Activated CD8-positive, alpha-beta memory T cell treated with anti-CD3 and anti-CD28 coated beads for 4 hours (primary cell): ENCODE measurements at places on chromosomes 12 and 14.

DNA sequence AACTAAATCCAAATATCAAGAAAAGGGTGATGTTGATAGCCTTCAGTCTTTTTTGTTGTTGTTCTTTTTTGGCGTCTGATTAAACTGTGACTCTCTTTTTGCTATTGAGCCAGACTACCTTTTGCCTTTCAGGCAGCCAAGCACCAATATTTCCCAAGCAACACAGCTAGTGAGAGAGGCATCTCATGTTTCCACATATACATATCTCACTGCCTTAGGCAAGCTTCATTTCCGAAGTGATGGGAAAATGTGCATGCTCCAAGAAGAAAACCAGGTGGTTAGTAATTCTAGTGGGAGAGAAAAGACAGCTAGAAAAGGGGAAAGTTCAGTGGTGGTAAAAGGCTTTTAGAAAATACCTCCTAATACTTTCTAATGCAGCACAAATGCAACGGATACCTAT is 277.7 kb downstream of the TMTC2 start:
- DNase-seq = no peak

- no peak for DNase-seq
These were observed 35.7 kb downstream of the HNRNPC start for GRCh38 chr14:21233457-21234076.

GRCh38 chr12:121145221-121145620 is 12.5 kb downstream of the P2RX7 start:
- no peak for DNase-seq

GRCh38 chr12:94595152-94595551 is 55.2 kb downstream of the TMCC3 start:
- no peak for DNase-seq

DNA sequence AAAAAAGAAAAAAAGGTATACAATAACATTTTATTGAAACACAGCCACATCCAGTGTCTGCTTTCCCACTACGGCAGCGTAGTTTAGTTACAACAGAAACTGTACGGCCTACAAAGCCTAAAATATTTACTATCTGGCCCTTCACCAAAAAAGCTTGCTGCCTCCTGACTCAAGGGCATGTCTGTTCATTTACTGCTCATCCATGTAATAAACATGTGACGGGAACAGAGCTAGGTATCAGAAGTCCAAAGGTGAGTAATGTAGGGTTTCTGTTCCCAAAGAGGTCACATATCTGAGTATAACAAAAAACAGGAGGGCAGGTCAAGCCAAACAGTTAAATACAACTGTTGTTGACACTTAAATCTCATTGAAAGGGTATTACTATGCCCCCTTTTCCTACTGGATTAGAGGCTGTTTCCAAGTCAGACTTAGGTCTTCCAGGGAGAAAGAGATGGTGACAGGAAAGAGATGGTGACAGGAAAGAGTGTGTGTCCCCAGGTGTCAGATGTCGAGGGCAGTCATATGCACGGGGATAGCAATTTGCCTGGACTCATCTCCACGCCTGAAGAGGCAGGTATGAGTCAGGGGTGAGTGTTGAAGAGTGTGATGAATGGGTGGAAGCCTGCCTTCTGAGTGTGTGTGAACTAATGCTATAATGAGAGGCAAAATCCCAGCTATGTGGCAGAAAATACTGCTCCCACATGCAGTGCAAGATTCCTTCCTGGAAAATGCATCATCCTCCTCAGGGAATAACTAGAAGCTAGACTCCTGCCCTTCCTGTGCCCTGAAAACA is 77.7 kb downstream of the MAP3K9 start:
- no peak for DNase-seq

- DNase-seq = no peak
These were observed 27.4 kb downstream of the GALNT16 start for GRCh38 chr14:69287098-69288010.

DNA sequence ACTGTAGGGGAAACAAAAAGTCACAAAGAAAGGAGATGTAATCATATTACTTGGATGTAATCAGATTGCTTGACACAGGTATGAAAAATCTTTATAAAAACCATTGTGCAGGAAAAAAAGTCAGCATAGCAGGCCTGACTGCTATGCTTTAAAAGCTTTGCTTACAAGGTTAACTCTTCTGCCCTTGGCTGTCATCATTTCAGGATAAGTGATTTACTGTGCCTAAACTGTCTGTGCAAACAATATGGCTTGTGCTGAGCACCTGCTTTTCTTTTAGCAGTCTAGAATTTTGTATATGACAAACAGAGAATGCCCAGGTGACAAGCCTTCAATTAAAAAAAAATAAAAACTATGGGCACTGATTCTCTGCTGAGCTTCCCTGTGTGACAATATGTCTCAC is 63.8 kb upstream of the PLEKHG7 start:
- DNase-seq = no peak

- no peak for DNase-seq
These were observed 376.6 kb downstream of the ADGRD1 start for GRCh38 chr12:131330106-131330815.

- DNase-seq = no peak
These were observed 754 bp downstream of the KRT18 start for GRCh38 chr12:52949413-52950331.

DNA sequence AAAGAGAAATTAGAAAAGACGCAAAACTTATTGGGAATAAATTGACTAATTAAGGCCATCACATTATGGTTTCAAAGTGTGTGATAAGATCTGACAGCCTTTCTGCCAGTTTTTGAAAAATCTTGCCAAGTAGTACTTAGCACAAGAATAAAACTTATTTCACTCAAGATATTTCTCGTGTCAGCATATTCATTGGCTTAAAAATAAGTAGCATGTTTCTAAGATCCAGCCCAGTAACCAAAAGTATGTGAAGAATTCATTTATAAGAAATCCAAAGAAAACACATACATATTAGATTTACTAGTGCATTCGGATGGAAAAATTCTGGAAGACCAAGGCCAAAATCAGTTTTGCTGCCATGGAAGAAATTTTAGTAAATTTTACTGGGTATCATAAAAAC is 1135.0 kb downstream of the GALC start:
- no peak for DNase-seq

- DNase-seq = no peak
These were observed 17.5 kb downstream of the PNMA1 start for GRCh38 chr14:73696466-73697400.

- peak; percentile 73 for DNase-seq
These were observed 135.8 kb downstream of the MON2 start for GRCh38 chr12:62602255-62603060.

DNA sequence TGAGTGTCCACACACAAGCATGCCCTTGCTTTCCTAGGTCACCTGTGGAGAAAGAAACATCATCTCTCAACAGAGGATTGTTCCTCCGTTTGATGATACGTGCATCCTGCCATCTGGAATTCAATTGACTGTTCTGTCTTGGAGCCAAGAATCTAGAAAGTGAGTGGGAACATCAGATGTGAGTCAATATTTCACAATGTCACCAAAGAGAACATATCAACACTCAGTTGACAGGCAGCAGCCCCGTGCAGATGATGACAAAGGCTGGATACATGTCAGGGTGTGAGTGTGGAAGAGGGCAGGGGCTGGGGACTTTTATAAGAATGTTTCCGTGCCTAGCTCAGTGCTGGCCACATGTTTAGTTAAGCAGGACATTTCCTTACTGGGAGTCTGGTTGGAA is 76.1 kb downstream of the TBC1D30 start:
- no peak for DNase-seq

DNA sequence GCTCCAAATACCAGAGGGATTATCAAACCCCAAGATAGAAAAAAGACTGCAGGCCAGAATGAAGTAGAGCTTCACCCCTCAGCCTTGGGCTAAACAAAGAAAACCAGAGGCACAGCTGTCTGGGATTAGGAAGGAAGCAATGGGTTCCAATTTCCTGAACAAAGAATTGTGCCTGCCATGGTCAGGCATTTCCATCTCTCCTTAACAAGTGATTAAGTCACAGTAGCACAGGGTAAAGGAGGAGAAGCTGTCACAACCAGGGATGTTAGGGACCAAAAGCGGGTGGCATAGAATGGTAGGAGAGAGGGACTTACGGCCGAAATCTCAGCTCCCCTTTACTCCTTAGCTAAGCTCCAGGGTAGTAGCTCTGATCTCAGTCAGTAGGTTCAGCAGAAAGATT is 33.9 kb downstream of the SPTLC2 start:
- no peak for DNase-seq

- no peak for DNase-seq
These were observed 3.1 kb downstream of the NUMB start for GRCh38 chr14:73455294-73455693.

DNA sequence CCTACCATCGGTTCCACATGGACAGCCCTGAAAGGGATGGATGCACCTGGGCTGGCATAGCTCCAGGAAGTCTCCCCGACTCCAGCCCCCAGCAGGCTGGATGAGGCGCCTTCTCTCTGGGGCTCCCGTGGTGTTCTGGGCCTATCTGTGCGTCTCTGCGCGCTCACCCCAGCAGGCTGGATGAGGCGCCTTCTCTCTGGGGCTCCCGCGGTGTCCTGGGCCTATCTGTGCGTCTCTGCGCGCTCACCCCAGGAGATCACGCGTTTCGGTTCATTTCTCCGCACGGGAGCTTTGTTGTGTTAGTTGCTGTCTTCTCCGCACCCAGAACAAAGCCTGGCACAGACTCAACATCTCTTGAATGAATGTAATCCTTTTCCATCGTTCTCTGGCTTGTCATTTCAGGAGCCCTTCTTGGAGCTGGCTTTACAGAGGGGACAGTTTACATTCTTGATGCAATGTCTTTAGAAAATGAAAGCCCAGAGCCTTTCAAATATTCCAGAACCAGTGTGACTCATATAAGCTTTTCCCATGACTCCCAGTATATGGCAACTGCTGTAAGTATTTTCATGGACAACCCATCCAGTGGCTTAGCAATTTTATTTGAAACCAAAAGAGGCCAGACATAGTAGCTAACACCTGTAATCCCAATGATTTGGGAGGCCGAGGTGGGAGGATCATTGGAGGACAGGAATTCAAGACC is 40.3 kb downstream of the CFAP251 start:
- no peak for DNase-seq

GRCh38 chr14:106060276-106060975 is 534.0 kb downstream of the TMEM121 start:
- DNase-seq = no peak

- no peak for DNase-seq
These were observed 7.1 kb upstream of the MYH6 start for GRCh38 chr14:23414906-23415820.

DNA sequence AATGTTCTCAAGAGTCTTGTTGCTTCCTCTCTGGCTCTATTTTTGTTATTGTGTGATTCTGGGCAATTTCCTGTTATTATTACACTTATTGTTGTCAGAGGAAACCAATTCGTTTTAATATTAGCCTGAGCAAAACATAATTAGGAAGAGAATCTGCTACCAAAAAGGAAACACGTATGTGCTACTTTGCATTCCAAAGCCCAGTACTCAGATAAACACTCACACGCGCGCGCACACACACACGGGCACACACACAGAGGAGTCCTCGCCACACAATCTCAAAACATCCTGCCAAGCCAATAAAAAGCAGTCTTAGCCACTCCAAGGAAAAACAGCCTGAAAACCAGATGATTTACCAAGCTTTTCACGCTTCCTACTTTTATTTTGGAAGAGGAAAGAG is 400.7 kb downstream of the NUAK1 start:
- no peak for DNase-seq

DNA sequence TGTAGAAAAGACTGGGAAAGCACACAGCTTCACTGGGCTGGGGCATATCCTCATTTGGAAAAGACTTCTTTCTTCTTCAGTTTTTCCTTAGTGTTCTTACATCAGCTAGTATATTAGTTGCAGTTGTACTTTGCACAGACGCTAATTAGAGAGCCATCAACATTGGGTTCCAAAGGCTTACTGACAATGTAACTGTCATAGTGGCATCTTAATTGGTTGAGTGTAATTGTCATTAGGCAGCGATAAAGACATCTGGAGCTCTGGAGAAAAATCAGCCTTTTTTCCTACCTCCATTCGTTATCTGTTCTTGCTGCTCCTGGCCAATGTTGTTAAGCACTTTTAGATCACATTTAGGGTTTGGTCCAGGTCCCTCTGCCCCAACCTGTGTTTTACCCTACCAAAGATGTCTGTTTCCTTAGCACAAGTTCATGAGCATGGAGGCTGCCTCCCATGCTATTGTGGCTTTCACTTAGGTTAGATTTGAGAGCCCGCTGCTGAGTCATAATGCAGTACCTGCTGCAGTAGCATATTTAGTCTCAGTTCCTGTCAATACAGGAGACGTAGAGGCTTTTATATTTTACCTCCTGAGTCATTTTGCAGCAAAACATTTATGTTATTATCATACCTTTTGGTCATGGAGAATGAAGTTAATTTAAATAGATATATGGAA is 49.2 kb downstream of the FBXW8 start:
- DNase-seq = no peak

DNA sequence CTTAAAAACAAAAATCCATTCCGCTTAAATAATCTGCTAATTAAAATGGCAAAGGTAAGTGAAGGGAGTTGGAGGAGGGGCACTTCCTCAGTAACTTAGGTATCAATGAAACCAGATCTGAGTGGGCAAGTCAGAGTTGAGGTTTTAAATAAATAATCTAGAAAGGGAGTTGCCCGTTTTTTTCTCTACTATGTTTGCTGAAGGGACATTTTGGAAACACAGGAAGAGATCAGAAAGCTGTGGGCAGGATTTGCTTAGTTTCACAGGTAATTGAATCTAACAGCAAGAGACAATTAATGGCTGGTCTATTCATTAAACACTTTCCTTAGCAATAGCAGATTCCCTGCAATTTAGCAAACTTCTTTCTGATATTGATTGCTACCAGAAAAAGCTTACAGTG is 186.0 kb upstream of the ABCD2 start:
- DNase-seq = no peak

DNA sequence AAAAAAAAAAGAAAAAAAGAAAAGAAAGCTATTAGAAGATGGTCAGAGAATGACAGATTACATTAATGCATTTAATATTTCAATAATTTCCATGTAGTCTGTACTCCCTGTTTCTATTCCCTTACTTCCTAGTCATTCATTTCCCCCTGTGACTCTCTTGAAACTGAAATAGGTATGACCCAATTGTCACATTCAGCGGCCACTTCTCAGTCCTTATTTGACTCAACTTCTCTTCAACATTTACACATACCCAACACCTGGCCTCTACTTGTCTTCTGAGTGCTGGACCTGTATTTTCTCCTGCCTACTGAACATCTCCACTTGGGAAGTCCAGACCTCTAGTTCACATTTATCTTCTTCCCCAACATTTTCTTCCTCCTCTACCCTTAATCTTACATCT is 7.2 kb downstream of the EEA1 start:
- DNase-seq = no peak

DNA sequence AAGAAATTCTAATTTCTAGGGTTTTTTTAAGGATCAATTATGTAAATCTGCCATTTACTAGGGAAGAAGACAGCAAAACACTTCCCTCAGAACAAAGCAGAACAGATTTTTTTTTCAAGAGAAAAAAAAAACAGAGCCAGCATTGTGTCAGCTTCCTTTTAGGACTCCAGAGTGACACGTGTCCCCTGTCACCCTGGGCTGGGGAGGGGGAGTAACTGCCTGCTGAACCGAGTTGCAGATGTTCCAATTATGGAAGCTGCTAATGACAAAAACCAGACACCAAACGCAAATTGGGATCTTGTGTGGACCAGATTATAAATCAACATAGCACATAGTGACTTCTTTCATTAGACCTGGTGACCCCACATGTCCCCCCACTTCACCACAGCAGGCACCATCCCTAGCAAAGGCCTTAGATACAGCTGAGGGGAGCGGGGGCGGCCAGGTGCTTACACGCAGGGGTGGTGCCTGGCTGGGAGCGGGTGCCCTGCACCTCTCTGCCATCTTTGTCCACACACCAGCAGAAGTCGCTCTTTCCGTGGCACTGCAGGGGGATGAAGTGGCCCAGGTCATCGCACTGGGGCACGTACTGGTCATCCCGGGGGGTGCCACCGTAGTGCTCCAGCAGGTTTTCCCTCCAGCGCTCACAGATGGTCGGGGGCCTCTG is 25.4 kb downstream of the RTRAF start:
- DNase-seq = no peak
